ENCODE measurements at places on chromosomes 4 and X.
A peak's percentile ranks its signal among the peaks of the same experiment; 100 is the strongest.

DNA sequence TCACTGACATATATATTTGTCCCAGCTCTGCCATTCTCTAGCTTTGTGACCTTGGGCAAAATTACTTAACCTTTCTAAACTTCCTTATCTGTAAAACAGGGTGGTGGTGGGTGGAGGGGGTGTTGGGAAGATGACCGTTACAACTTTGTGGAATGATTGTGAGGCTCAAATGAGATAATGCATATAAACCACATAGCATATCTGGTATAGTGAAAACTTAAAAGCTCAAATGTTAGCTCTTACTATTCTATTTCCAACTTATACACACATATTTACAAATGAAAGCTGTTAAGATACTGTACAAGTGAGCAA lies 52.9 kb upstream of the HPRT1 start:
- no peak for DNase-seq

GRCh38 chr4:153679486-153679885 lies 4.6 kb upstream of the TLR2 start:
- DNase-seq: no peak

DNA sequence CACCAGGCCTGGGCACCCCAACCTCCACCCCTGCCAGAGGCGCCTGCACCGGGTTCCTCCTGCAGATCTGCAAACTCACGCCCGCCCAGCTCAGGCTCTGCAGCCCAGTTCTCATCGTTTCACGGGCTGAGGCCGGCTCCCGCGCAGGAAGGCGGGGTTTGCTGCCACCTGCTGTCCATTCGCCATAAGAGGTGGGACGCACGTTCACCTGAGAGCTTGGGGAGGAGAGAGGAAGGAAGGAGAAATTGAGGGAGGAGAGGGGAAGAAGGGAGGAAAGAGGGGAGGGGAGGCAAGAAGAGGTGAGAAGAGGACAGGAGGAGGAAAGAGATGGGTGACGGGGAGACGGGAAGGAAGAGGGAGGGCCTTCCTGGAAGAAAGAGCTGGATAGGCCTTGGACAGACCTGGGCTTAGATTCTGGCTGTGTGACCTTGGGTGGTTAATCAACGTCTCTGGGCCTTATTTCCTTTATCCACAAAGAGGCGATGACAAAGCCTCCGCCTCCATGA lies 114.5 kb downstream of the ADRA2C start:
- DNase-seq: no peak

GRCh38 chr4:185919107-185919506 lies 107.1 kb upstream of the SORBS2 start:
- no peak for DNase-seq

- no peak for DNase-seq
Observed at GRCh38 chr4:102858828-102859464, 9.8 kb upstream of the CISD2 start.

- DNase-seq: no peak
Observed at GRCh38 chrX:12988797-12989196, 13.9 kb downstream of the TMSB4X start.

- DNase-seq: no peak
Observed at GRCh38 chr4:156158747-156159146, 205.1 kb upstream of the CTSO start.

DNA sequence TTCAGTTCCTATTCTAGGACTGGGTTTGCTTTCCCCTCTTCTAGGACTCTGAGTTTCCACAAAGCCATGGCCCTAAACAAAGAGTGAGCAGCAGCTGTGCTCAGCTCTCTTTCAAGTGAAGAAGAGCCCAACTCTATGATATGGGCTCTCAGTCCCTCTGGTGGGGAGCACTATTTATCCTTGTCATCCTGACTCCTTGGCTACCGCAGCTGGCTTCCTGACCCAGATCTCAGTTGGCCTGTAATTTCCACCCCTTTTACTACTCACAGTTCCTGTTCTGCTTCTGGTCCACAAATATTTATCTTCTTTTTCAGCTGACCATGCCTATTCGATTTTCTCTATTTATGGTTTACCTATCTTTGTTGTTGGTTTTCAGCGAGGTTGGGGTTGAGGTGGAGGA lies 33.8 kb downstream of the F8 start:
- no peak for DNase-seq

DNA sequence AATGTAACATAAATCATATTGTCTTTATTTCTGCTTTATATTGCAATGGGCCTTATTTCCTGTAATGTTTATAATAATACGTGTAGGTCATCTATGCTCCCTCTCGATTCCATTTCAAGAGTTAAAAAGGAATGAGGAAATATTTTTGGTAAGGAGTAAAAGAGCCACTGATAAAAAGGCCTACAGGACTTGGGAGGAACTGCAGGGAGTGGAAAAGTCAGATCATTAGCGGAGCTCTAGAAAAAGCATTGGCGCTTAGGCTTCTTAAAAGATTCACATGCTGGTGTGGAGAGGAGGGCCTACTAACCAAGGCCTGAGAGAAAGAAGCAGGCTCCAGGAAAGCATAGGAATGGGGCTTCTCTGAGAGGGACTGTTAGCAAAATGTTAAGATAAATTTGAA lies 82.9 kb upstream of the PNPLA4 start:
- DNase-seq: no peak

- no peak for DNase-seq
Observed at GRCh38 chr4:150289881-150290280, 211.6 kb downstream of the DCLK2 start.

DNA sequence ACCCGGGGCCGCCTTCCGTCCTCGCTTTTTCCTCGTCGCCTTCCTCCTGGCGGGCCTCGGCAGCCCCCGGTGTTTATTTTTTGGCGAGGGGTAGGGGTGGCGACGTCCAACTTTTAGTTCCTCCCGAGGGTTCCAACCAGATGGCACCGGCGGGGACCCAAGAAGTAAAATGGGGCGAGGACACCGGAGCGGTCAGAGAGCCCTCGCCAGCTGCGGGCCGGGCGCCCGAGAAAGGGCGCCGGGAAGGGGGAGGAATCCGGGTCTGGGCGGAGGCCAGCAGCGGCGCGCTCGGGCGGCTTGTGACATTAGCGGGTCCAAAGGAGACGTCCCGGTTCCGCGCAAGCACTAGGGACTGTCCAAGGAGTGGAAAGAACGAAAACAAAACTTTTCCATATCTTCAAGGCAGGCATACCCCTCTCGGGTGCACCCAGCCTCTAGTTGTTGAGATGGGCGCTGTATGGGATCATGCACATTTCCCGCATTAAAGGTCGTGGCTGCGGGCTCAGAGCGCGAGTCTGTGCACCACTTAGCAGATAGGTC lies 691 bp upstream of the USP46 start:
- no peak for DNase-seq

DNA sequence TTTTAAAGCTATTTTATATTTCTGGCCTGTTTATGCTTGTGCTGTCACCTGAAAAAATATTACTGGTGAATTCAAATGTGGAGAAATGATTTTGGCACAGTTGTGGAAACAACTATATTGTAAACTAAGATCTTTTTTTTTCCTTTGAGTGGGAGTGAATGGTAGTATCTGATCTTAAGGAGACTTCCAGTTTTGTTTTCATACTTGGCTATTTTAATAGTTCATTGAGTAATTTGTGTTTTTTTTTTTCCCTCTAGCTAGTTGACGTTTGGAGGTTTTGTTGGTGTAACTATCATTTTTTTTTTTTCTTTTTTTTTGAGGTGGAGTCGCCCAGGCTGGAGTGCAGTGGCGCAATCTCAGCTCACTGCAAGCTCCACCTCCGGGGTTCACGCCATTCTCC lies 10.5 kb downstream of the STAG2 start:
- no peak for DNase-seq

GRCh38 chrX:140343226-140343868 lies 161.5 kb downstream of the SOX3 start:
- no peak for DNase-seq

- DNase-seq: no peak
Observed at GRCh38 chr4:185883591-185883990, 71.6 kb upstream of the SORBS2 start.

- DNase-seq: peak; percentile 29
Observed at GRCh38 chr4:10655968-10656367, 28.6 kb downstream of the CLNK start.

- DNase-seq: no peak
Observed at GRCh38 chr4:156939801-156940200, 31.8 kb downstream of the PDGFC start.

GRCh38 chr4:54440394-54441136 lies 211.5 kb downstream of the PDGFRA start:
- DNase-seq: no peak

DNA sequence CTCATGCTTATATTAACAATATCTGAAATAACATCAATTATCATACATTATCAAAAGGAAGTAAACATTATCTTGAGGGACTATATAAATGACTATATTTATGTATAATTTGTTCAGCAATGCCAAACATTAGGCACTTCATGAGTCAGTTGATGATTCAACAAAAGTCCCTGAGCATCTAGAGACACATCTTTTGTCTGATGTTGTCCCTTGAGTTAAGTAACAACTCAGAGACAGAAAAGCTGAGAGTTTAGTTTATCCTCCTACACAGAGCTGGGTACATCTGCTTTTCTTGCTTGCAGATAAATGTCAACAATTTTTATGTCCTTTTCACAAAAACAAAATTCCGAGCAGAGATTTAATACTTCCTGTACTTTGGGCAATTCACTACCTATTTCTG lies 311.1 kb downstream of the INPP4B start:
- no peak for DNase-seq

DNA sequence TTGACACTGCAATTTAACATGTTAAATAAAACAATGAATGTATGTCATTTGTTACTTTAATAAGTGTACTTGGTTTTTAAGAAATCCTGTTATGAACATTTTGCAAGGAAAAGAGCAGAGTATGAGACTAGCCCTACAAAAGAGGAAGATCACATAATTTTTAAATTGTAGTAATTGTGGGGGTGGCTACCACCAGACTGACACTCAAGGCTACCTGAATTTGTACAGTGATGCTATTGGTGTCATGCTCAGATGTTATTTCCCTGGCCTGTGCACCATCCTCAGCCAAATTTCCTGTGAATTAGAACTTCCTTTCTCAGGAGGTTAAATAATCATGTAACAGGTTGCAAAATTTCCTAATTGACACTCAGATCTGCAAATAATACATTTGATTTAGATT lies 157.5 kb downstream of the BANK1 start:
- no peak for DNase-seq

DNA sequence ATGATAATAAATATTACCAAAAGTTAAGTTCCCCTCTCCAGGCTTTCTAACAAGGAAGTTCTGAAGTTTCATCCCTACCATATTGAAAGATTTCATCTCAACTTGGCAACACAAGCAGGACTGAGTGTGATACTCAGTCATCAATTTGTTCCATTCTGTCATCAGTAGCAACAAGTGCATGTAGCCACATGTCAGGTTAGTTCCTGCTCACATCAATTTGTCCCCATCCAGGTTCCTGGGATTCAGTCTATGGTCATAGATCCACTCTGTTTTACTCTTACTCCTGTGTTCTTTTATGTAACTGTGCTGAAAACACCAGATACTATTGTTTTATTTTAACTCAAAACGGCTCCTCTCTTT lies 22.2 kb downstream of the SMPX start:
- DNase-seq: no peak

DNA sequence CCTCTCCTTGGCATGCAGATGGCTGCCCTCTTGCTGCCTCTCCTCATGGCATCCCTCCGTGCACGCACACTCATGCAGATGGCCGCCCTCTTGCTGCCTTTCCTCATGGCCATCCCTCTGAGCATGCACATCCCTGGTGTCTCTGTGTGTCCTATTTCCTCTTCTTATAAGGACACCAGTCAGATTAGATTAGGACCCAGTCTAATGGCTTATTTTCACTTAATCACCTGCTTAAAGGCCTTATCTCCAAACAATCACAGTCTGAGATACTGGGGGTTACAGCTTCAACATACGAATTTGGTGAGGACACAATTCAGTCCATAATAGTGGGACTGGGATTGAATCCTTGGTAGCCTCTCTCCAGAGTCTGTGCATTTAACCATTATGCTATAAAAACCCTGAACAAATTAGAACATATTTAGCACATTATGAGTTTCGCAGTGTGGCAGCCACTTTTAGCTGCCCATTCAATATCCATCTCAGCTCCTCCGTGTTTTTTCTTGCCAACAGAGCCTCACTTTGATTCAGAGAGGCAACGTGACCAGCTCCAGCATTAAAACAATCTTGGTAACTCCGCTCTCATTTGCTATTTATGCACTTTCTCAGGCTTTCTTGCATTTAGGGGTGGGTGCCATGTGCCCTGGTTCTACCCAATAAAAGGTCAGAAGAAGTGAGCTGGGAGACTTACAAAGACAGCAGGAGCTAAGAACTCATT lies 26.2 kb upstream of the TMEM150C start:
- no peak for DNase-seq

- no peak for DNase-seq
Observed at GRCh38 chrX:149313871-149314371, 191.2 kb downstream of the IDS start.

DNA sequence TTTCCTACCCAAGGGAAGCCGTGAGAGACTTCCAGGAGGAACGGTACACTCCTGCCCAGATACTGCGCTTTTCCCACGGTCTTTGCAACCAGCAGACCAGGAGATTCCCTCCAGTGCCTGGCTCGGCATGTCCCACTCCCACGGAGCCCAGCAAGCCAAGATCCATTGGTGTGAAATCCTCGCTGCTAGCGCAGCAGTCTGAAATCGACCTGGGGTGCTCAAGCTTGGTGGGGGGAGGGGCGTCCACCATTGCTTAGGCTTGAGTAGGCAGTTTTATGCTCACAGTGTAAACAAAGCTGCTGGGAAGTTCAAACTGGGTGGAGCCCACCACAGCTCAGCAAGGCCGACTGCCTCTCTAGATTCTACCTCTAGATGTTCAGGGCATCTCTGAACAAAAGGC lies 284.8 kb upstream of the FGF13 start:
- no peak for DNase-seq

DNA sequence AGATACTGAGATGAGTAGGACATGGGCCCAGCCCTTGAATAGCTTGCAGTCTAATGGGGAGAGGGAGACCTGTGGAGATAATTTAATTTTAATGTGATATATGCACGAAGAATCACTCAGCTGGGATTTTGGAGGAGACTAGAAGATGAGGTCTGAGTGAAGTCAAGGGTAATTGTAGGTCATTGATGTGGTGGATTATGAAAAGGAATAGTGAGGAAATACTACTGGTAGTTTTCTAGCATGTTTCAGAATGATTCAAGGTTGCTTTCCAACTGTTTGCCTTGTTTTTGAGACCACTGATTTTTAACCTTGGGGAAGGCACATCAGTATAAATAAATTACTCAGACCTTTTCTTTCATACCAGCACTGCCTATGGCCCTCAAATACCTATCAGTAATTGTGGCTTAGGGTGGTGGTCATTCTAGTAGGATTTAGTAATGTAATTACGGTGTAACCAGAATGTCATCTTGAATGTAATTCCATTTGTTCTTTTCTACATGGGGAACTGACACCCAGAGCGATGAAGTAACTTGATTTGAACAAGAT lies 25.6 kb downstream of the PTTG2 start:
- DNase-seq: no peak

DNA sequence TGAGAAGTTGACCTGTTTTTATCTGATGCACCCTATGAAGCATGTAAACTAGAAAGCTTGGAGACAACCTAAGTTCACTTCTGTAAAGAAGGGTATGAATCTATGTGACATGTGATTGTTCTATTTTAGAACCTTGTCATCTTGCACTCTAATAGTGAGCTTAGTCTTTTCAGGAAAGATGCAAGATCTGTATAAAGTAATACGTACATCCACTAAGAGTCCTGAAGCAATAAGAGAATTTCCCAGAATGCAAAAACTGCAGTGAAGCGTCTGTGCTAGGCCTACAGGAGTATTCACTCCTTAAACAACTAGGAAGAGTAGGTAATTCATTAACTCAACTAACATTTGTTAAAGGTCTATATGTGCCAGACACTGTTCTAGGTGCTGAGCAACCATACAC lies 23.3 kb upstream of the NDP start:
- DNase-seq: no peak

All from AG04450 (cell line).